ENCODE measurements at places on chromosomes 5 and 9.
A peak's percentile ranks its signal among the peaks of the same experiment; 100 is the strongest.

- DNase-seq = no peak
These were observed 74.7 kb downstream of the S1PR3 start for GRCh38 chr9:89065921-89066320.

DNA sequence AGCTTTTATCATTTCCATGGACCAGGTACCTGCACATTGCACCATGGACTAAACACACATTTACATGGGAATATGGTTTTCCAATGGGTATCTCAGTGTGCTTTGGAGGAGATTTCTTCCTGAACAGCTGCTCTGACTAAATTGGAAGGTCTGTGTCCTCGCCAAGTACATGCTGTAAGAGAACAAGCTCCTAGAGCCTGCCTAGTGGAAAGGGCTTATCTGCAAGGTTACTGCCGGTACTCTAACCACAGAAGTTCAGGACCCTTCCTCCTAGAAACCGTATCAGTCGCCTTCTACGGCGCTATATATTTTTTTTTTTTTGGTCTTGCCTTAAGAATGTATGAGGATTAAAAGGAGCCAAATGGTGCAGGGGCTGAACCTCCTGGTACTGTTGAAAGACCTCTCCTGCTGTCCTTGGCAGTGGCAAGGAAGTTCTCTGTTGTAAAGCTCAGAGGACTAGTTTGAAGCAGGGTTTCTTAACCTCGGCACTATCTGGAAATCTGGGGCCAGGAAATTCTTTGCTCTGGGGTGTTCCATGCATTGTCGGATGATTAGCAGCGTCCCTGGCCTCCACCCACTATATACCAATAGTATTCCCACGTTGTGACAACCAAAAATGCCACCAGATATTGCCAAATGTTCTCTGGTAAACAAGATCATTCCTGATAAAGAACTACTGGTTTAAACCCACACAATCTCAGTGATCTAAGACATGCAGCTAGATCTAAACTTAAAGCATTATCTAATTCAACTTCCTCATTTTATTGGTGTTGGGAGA lies 107.4 kb downstream of the FBXO38 start:
- DNase-seq = no peak

DNA sequence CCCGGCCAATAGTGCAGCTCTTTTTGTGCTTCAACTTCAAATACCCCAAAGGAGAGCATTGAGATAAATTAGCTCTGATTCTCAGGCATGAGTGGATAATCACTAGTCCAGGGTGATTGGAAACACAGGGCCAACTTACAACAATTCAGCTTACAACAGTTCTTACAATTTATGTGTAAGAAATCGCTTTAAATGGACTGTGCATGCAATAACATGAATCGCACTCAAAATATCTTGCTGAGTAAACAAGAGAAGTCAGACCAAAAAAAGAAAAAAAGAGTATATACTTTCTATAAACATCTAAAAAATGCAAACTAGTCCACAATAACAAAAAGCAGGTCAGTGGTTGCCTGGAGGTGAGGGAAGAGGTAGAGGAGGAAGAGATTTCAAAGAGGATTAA lies 150.6 kb upstream of the EDIL3 start:
- DNase-seq = no peak

DNA sequence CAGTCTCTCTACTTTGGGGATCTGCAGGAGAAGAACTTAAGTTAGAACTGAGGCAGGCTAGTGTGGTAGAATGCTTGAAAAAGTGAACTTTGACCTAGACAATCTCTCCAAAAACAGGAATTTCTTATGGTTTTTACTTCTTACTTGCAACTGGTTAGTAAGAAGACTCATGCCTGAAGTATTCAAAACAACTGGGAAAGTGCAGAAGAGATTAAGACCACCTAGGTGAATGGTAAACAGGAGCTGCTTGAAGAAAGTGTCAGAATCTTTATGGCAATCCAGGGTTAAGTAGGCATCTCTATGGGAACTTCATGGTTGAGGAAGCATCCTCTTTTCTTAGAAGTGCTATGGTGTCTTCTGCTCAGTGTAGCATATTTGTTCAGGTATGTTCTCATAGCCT lies 428.6 kb upstream of the TLE4 start:
- DNase-seq = no peak

DNA sequence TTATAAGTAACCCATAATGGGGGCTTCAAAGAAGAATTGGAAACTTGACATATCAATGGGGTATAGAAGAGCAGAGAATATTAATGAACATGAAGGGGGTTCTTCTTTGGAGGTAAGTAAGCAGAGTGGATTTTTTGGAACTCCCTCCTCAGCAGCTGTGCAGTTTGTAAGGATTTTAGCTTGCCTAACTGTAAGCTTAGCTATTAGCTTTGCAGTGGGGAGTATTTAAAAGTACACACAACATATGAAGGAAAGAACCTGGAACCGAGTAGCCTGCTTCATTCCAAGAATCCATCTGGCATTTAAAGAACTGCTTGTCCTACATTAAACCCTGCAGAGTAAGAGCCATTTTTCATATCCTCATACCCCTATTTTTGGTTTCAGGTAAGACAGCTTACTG lies 2.2 kb upstream of the PBX3 start:
- DNase-seq = no peak

GRCh38 chr9:30534896-30535295 lies 1849.5 kb upstream of the ACO1 start:
- no peak for DNase-seq

DNA sequence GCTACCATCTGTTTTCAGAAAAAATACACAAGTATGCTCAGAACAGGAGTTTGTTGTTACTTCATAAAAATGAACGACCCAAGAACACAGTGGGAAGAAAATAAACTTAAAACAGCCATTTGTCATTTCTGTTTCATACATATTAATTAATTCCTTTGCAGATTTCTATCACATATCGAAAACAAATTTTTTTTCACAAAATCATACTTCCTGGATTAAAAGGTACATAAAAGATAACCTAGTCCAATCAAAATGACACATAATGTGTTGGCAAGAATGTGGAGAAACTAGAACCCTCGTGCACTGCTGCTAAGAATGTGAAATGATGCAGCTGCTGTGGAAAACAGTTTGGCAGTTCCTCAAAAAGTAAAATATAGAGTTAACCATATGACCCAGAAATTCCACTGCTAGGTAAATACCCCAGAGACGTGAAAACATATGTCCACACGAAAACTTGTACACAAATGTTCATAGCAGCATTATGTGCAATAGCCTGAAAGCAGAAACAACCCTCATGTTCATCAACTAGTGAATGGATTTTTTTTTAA lies 46.0 kb downstream of the MYO10 start:
- DNase-seq = peak; percentile 27

DNA sequence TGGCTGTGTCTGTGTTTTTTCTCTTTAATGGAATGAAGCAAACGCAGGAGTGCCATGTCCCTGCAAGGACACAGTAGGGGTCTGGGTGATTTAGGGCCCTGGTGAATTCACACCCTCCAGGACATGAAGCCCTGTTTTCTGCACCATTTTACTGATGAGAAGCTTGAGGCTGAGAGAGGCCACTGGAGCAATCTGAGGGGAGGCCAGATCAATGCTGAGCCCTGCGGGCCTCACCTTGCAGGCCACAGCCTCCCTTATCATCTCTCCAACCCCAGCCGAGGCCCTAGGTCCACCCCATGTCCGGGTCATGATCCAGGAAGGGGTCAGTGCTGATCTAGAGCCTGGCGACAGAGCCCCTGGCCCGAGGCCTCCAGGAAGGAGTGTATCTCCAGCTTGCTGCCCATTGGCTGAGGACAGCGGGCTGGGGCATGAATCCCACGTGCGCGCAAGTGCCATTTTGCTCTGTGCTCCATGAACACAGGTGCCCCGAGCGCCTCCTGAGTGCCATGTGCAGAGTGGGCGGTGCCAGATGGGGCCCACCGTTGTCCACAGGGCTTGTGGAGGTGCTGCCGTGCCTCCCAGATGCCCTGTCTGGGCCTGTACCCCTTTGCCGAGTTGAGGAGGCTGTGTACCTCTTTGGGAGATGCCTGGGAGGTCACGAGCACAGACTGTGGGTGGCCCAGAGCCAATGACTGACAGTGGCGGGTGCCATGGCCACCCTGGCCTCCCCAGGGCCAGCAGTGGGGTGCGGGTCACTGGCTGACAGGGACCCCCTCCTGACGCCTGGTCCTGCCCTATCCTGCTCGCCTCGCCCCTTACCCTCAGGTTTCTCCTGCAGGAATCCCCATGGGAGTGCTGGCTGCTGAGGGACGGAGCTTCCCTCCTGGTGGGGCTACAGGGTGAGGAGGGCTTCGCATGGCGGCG lies 32.3 kb upstream of the LPCAT1 start:
- DNase-seq = no peak

- DNase-seq = no peak
These were observed 326.1 kb upstream of the IRX1 start for GRCh38 chr5:3269395-3270169.

- DNase-seq = peak; percentile 36
These were observed 235.3 kb downstream of the PRDM9 start for GRCh38 chr5:23742701-23743100.

- DNase-seq = no peak
These were observed 31.6 kb upstream of the UBAC1 start for GRCh38 chr9:135992486-135993408.

- no peak for DNase-seq
These were observed 11.6 kb downstream of the LHX3 start for GRCh38 chr9:136193127-136193890.

GRCh38 chr9:74001382-74001781 lies 495.8 kb upstream of the RORB start:
- no peak for DNase-seq

GRCh38 chr5:9922719-9923118 lies 292.6 kb upstream of the TAS2R1 start:
- DNase-seq = no peak

DNA sequence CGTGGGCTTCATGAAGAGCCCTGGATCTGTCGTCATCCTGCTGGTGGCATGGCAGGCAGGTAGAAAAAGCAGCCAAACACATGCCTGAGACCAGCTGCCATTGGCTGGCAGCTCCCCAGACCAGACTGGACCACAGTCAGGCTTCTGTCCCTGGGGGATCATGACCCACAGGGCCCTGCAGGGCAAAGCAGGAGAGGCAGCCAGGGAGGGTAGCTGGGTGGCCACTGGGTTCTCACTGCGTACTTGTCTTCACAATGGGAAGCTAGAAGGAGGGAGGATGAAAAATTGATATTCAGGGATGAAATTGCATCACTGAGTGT lies 67.8 kb upstream of the GARNL3 start:
- DNase-seq = no peak

DNA sequence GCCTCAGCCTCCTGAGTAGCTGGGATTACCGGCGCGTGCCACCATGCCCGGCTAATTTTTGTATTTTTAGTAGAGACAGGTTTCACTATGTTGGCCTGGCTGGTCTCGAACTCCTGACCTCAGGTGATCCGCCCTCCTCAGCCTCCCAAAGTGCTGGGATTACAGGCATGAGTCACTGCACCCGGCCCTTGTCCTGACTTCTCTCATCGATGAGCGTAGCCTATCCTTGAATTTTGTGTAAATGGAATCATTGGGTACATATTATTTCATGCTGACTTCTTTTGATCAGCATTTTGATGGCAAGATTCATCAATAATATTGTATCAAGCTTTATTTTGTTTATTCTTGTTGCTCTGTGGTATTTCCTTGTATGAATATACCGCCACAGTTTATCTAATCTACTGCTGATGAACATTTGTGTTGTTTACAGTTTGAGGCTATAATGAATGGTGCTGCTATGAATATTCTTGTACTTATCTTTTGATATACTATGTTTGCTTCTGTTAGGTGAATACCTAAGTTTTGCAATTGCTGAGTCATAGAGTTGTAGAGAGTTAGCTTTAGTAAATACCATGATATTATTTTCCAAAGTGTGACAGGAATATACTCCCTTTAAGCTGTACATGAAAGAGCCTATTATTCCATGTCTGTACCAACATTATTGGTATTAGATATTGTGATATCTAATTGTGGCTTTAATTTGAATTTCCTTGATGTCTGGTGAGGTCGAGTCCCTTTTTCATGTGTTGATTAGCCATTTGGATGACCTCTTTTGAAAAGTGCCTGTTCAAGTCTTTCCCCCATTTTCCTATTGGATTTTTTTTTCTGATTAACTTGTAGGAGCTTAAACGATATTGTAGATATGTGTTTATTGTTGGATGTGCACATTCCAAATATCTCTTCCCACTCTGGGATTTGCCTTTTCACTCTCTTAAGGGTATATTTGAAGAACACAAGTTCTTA lies 107.5 kb downstream of the RGS3 start:
- DNase-seq = no peak

GRCh38 chr9:10045598-10045997 lies 567.2 kb downstream of the PTPRD start:
- DNase-seq = peak; percentile 50

DNA sequence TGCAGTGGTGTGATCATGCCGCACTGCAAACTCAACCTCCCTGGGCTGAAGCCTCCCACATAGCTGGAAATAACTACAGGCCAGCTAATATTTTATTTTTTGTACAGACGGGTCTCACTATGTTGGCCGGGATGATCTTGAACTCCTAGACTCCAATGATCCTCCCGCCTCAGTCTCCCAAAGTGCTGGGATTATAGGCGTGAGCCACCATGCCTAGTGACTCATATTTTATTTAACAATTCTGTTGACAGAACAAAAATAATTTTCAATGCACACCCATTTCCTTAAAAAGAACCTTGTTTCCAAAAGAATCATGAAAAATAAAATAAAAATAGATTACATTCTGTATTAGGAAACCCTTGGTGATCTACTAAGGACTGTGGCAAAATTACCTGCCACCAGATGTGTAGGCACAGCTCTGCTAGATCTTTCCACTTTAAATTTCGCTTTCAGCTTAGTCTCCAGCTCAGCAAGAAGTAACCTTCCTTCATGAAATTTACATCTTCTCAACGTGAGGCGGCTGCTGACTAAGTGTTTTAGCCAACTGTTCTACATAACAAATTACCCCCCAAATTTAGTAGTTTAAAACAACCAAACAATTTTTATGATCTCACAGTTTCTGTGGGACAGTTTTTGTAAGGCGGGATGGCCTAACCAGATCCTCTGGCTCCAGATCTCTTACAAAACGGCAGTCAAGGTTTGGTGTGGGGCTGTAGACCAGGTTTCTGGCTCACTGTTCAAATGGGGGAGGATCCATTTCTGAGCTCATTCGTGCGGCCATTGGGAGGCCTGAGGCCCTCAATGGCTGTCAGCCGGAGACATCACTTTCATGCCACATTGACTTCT lies 32.6 kb upstream of the GOLPH3 start:
- no peak for DNase-seq

DNA sequence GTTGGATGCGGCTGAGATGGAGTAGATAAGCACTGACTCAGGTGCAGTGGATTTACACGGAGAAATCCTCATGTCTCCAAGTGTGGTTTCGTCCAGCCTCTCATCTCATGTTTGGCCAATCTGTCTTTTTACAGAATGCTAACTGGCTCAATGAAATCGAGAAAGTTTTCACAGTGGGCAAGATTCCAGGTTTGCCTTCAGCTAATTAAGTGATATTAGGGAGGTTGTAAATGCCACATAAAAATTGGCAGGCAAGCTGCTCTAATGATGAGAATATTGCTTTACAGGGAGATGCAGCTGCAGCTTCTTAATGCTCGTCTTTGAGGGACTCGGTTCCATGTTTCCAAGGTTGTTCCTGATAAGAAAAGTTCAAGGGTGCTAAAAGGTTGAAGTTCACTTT lies 23.7 kb downstream of the BARHL1 start:
- DNase-seq = no peak

GRCh38 chr5:99248066-99248465 lies 319.3 kb upstream of the CHD1 start:
- no peak for DNase-seq

- DNase-seq = no peak
These were observed 38.6 kb downstream of the RALGPS1 start for GRCh38 chr9:126953041-126953809.

Measured in NCI-H1694 treated with DMSO at 0.1 percent for 48 hours (cell line).